A673 (cell line): ENCODE measurements at places on chromosomes 6 and 20. TPM values are rescaled to one million over a fixed set of nuclear protein-coding genes. Genes with fewer than 3 reads are reported as not detected.

The PRL gene
- 0.24 TPM in 1 of 2 replicates, not detected in the other for total RNA-seq

- peak; percentile 61 for DNase-seq
Measured at GRCh38 chr6:155495011-155495768, 39.6 kb upstream of the NOX3 start.

The NCOA5 gene
- total RNA-seq = 44.1 and 55.4 TPM in 2 replicates

- DNase-seq = no peak
Measured at GRCh38 chr6:156842598-156843250, 65.5 kb downstream of the ARID1B start.

The HLA-DRA gene
- not detected in 2 replicates for total RNA-seq

- DNase-seq = no peak
Measured at GRCh38 chr6:122423734-122424133, 24.3 kb downstream of the HSF2 start.

DNA sequence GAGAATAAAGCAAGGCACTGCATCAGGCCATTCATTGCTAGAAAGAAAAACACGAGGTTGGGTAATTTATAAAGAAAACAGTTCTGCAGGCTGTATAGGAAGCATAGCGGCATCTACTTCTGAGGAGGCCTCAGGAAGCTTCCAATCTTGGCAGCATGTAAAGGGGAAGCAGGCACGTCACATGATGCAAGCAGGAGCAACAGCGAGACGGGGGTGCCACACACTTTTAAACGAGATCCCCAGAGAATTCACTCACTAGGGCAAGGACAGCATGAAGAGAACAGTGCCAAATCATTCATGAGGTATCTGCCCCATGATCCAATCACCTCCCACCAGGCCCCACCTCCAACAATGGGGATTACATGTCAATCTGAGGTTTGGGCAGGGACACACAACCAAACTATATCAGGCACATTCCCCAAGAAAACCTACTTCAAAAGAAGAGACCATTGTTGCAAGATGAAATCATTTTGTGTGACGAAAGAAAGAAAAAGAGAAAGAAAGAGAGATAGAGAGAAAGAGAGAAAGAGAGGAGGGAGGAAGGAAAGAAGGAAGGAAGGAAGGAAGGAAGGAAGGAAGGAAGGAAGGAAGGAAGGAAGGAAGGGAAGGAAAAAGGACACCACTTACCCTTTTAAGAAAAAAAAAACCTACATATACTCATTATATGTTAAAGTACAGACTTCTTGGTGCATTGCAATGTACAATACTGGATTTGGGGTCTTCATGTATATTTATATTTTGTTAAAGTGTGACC lies 95.9 kb upstream of the PLEKHG1 start:
- DNase-seq = peak; percentile 60
